ENCODE measurements at places on chromosomes 2 and 18.

GRCh38 chr2:65350651-65351056 is 81.7 kb downstream of the SPRED2 start:
- DNase-seq = no peak

DNA sequence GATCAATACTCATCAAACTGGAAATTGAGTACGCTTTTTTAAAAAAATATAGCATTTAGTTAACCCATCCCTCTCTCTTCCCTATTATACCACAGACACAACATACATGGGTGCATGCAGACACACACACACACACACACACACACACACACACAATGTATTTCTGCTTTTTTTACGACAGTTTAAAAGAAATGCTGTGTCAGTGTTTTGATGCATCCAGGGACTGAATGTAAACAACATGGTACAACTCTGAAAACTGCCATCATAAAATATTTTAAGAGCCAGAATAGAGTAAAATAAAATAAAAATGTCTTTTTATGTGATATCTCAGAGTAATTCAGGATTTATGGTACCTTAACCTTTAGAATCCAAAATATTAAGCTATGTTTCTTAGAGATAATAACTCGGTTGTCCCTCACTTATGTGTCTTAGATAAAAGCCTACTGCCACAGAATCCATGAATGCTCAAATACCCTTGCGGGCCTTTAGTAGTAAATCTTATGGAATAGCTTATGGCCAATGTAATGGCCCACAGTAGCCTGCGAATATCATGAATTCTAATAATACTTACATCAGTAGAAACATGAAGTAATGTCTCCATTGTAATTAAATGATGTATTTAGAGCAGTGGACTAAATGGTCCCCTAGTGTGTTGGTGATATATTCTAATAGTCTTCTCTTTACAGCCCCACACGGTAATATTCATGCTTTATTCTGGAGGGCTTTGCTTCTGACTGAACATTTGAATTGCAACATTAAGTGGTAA is 251.6 kb upstream of the FIGN start:
- DNase-seq = no peak

- DNase-seq = no peak
These were observed 64.7 kb upstream of the TTC39C start for GRCh38 chr18:23949863-23950262.

GRCh38 chr18:23415515-23415914 is 37.6 kb upstream of the RIOK3 start:
- DNase-seq = no peak

GRCh38 chr2:44981714-44982108 is 27.5 kb downstream of the SIX2 start:
- no peak for DNase-seq

- DNase-seq = no peak
These were observed 352.8 kb downstream of the THSD7B start for GRCh38 chr2:137118140-137118539.

- DNase-seq = no peak
These were observed 947.2 kb downstream of the ERBB4 start for GRCh38 chr2:211591426-211591825.

- DNase-seq = no peak
These were observed 1415.8 kb upstream of the CELF4 start for GRCh38 chr18:38981389-38981788.

DNA sequence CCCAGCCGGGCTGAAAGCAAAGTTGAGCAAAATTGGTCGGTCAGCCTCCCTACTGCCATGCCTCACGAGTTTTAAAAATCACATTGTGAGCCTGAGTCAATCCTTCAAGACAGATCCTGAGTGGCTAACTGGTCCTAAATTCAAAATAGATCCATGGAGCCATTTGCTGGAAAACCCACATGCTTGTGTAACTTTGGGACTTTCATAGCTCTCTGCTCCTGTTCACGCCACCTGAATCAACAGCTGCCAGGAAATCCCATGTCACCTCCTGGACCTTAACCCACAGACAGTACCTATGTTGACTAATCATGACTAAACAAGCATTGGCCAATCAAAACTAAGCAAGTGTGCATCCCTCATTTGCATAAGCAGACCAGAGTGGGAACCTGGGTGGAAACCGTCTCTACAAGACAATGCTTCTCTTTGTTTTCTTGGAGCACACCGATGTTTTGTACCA is 42.8 kb upstream of the LDLRAD4 start:
- no peak for DNase-seq

- no peak for DNase-seq
These were observed 223.1 kb downstream of the CDH20 start for GRCh38 chr18:61556316-61556715.

DNA sequence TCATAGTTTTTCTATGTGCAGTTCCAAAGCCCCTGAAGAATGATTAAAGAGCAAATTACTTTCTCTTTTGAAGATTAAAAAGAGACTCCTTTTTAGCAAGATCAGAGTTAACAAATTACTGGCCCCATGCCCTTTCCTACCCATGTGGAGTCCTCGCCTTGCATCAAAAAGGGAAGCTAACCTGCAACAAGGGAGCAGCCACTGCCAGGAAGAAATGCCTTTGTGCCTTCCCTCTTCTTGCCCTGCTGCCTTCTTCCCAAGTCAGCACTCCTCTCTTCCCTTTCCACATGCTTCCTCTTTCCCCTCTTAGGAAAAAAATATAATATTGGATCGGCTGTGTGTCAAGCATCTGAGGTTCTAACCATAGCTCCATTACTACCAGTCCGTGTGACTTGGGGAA is 37.1 kb upstream of the CYP1B1 start:
- no peak for DNase-seq

- no peak for DNase-seq
These were observed 94.5 kb upstream of the LMAN1 start for GRCh38 chr18:59453468-59453961.

Data from BJ (cell line).